Central memory CD4-positive, alpha-beta T cell (primary cell): ENCODE measurements at places on chromosomes 5 and 9.

- no peak for DNase-seq
These were observed 529 bp upstream of the NRARP start for GRCh38 chr9:137302449-137303150.

DNA sequence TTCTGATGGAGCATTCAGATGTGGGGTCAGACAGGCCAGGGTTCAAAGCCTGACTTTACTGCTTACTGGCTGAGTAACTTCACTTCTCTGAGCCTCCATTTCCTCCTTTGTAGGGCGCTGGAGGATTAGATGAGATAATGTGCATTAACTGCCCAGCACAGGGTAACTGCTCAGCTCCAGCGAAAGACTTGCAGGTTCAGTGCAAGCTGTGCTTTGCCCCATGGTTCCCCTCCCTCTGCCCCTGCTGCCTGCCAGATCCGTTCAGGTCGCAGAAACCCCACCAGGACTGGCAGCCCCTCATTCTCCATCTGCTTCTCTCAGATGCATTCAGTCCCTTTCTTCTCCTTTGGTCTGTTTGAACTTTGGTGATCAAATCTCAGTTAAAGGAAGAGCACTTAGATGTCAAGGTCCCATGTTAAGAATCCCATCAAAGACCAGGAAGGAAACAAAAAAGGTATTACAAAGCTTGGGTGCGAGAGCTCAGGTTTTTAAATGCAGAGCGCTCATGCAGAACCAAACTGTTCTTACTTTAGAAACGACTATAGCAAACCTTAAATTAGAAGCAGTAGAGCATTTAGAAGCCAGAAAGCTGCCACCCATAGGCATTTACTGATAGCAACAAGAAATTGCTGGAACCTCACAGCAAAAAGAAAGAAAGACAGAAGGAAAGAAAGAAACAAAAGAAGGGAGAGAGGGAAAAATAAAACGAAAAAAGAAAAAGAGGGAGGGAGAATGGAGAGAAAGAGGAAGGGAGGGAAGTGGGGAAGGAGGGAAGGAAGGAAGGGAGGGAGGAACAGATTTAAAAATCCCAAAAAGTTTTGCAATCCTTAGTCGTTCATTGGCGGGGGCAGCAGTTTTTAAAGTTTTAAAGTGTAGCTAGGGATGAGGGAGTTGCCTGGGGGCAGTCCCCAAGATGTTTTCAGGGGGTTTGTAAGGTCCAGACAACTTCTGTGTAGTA, 23.5 kb downstream of the AFAP1L1 start:
- DNase-seq = no peak

DNA sequence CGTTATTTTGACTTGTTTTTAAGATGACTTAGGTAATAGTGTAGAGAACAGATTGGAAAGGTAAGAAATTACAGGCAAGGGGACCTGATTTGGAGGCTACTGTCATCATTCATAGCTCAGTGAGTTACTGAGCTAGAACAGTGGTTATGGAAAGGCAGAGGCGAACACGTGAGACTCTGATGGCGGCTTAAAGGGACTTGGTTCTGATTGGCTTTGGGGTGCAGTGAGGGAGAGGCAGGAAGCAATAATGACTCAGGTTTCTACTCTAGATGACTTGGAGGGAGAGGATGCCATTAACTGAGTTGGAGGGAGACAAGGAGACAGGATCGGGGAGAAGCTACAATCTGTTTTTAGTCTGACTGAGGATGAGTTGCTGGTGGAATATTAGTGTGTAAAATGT, 3.0 kb downstream of the F2RL2 start:
- DNase-seq = no peak

DNA sequence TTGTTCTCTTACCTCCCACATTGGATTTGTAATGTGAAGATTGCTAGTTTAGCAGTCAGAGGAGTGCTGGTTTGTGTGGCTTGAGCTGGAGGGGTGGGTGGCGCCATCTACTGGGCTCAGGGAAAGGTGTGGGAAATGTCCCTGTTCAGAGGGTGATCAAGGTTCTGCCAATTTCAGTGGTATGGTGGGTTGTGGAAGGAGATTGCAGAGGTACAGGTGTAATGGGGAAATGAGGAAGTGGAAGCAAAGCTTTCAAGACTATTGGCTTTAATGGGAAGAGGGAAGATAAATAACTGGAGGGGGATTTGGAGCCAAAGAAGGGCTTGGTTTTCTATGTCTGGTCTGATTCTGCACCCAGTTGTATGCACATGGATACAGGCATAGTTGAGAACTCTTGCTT, 76.4 kb downstream of the OSMR start:
- DNase-seq = peak; percentile 32

DNA sequence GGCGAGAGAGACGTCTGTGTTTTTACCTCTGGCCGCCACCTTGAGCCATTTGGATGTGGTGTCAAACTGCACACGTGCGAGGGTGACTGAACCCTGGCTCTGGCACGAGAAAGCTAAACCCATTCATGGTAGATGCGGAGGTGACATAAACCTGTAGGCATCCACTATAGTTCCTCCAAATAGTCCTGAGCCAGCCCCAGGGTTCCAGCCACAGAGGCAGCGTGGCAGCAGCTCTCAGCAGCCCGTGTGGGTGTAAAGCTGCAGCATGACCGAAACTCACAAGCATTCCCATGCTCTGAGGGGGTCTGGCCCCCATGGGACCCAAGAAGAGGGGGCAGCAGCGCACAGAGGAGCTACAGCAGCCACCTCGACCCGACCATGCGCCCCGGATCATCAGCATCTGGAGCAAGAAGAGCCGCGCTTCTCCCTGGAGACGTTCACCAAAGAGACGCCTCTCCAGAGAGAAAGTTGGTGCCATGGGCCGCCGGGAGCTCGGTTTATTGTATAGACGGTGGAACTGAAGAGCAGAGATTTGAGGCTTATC, 303.8 kb upstream of the IRX4 start:
- no peak for DNase-seq

- DNase-seq = no peak
These were observed 205.1 kb upstream of the MRPS30 start for GRCh38 chr5:44603496-44604272.

- no peak for DNase-seq
These were observed 69.4 kb downstream of the TRPC7 start for GRCh38 chr5:136295914-136296313.

DNA sequence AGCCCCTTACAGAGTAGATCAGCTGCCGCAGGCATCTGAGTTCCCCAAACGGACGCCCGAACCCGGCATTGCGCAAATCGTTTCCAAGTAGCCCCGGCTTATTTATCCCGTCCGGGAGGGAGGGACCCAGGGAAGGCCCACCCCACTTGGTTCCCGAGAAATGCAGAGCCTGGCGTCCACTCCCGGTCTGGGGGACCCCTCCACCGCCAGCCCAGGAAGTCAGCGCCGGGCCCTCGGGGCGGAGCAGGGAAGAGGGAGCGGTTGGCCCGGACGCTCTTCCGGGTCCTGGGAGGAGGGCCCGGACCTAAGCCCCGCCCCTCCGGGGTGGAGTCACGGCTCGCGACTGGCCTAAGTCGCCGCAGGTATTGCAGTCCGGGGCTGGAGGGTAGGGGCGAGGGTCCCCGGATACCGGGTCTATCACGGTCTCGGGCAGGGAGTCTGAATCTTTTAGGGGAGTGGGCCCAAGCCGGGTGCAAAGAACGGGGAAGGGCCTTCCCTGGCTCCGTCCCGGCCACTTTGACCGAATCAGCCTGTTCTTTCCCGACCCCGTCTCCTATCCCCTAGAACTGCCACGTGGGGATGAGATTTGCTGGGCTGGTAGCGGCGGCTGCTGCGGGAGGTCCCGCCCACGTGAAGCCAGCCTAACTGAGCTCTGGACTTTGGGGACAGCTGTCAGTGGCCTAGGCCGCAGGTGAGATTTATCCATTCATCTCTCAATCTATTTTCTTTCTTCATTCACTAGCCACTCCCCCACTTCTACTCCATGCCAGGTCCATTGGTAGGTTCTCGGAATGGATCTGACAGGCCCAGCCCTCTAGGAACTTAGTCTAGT, at the start of gene RABEPK:
Gene RABEPK (plus strand): TSS at position 327 of the 832 bp plus-strand sequence. CDS start 2,472 bp downstream, outside the sequence.
- peak; percentile 83 for DNase-seq

- DNase-seq = no peak
These were observed 8.5 kb downstream of the ANKS6 start for GRCh38 chr9:98787766-98788335.

GRCh38 chr9:76856016-76856415, 49.9 kb downstream of the PRUNE2 start:
- no peak for DNase-seq

GRCh38 chr9:112445196-112445595, 41.4 kb upstream of the KIAA1958 start:
- no peak for DNase-seq

- no peak for DNase-seq
These were observed 823.6 kb upstream of the ARRDC3 start for GRCh38 chr5:92206681-92207080.

DNA sequence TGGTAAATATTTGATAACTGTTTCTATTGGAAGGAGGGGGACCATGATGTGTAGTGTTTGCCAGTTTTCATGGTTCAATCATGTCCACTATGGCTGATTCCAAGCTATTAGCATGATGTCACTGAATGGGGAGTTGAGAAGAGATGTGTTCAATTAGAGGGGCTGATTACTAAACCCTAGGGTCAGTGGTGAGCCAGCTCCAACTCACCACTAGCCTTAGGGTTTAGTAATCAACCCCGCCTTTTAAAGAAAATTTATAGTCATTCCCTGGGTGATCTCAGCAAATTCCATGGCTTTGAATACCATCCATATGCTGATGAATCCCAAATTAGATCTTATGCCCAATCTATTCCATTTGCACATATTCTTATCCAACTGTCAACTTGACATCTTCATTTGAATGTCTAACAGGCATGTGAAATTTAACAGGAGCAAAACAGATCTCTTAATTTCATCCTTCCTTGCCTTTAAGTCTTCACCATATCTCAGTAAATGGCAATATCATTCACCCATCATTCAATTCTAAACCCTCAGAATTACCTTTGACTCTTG, 98.8 kb downstream of the GCNT1 start:
- no peak for DNase-seq

- no peak for DNase-seq
These were observed 166.9 kb downstream of the DMRT2 start for GRCh38 chr9:1217076-1217475.

- no peak for DNase-seq
These were observed 7.8 kb upstream of the SLC6A19 start for GRCh38 chr5:1193591-1193985.

DNA sequence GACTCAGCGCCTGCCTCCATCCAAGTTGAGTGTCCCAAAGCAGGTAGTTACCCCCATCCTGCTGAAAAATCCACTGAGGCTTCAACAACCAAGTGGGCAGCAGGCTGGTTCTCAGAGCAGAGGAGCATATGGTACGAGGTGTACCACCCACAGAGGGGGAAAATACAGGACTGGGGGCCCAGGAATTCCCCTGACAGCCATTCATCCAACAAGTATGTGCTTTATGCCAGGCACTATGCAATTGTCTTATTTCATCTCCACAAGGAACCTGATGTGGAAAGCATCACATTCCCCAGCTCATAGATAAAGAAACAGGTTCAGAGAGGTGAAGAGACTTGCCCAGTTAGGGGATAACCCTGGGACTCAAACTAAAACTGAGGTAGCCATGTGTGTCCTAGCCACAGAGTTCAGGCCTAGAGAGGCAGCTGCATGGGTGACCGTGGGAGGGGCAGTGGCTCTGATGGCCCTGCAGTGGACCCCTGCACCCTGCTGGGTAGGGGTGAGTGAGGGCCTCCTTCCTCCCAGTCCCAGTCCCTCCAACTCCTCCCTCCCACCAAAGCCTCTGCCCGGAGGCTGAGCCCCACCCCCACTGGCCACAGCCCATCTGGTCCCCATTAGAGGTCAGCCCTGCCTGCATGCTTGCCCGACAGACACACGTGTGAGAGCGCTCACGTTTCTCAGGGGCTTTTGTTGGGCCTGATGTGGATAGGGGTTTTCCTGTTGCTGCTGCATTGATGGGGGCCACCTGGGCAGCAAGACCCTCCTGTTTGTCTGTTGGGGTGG, 11.5 kb downstream of the PDLIM4 start:
- DNase-seq = no peak

GRCh38 chr9:133261103-133261752, 13.8 kb downstream of the ABO start:
- DNase-seq = no peak
